ENCODE measurements at places on chromosomes 16 and 17.

- no peak for DNase-seq
Observed at GRCh38 chr17:72093707-72094106, 27.1 kb upstream of the SOX9 start.

- DNase-seq = no peak
Observed at GRCh38 chr16:88375996-88376834, 6.5 kb upstream of the ZNF469 start.

- DNase-seq = no peak
Observed at GRCh38 chr17:19986941-19987861, 9.6 kb upstream of the AKAP10 start.

- DNase-seq = peak; percentile 8
Observed at GRCh38 chr17:65332375-65332774, 195.2 kb downstream of the RGS9 start.

DNA sequence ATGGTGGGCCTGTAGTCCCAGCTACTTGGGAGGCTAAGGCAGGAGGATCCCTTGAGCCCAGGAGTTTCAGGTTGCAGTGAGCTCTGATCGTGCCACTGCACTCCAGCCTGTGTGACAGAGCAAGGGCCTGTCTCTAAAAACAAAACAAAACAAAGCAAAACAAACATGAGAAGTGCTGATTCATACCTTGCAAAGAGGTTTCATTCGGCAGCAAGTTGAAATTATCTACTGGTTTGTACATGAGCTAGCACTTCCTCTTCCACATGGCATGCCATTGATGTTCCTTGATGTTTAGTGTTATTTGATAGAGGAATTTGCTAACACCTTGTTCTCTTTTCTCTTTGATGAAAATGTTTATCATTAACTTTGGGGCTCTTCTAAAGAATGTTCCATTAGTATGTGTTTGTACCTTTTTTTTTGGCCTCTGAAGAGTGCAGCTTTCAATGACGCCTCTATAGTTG, 50.6 kb downstream of the SPECC1 start:
- DNase-seq = peak; percentile 47

DNA sequence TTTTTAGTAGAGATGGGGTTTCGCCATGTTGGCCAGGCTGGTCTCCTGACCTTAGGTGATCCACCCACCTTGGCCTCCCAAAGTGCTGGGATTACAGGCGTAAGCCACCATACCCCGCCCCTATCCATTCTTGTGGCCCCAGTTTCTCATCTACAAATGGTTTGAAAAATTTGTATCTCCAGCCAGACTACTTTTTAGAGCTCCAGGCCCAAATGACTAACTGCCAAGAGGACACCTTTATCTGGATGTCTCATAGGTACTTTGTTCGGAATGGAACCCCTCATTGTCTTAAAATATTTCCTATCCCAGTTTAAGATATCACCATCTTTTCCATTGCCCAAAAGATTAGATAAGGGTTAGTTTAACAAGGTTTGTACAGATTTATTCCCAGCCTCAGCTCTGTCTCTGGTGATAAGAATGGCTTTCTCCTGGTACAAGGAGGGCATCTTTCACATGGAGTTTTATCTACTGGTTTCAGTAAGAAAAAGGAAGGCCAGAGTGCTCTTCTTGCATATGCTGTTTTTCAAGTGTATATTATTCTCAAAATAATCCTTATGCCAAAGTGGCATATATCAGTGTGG, 4.9 kb upstream of the CDC27 start:
- DNase-seq = no peak

DNA sequence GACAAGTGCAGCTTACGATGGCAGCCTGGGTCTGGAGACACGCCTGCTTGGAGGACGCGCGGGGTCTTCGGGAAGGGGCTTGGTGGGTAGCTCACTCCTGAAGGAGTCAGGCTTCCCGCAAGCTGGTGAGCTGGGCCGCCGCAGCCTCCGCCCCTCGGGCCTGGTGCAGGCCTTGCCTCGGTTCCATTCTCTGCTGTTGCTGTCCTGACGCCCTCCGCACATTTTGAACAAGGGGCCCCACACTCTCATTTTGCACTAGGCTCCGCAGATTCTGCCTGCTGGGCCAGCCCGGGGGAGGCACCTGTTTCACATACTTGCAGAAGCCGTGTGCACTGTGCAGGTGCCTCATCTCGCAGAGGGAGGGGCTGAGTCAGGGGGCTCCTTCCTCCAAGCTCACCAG, 31.9 kb upstream of the CBX4 start:
- DNase-seq = no peak

DNA sequence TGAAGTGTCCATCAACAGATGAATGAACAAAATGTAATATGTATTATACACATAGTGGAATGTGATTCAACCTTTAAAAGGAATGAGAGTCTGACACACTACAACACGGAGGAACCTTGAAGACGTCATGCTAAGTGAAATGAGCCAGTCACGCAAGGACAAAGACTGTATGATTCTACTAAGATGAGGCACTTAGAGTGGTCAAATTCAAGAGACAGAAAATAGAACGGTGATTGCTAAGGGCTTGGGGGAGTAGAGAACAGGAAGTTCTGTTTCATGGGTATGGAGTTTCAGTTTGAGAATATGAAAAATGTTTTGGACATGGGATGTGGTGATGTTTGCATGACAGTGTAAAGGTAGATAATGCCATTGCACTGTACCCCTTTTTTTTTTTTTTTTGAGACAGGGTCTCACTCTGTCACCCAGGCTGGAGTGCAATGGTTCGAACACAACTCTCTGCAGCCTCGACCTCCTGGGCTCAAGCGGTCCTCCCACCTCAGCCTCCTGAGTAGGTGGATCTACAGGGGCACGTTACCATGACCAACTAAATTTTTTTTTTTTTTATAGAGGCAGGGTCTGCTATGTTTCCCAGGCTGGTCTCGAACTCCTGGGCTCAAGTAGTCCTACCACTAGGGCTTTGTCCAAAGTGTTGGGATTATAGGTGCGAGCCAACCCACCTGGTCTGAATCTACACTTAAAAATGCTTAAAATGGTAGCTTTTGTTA, 2.9 kb upstream of the CCDC102A start:
- DNase-seq = no peak

DNA sequence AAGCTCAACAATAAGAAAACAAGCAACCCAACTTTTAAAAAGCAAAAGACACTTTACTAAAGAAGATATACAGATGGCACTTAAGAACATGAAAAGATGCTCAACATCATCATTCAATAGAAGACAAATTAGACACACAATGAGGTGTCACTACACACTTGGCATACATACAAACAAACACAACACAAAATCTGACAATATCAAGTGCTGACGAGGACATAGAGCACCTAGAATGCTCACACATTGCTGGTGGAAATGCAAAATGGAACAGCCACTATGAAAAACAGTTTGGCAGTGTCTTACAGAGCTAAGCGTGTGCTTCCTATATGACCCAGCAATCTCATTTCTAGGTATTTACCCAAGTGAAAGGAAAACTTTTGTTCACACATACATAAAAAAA, 18.9 kb downstream of the RPRML start:
- DNase-seq = no peak

DNA sequence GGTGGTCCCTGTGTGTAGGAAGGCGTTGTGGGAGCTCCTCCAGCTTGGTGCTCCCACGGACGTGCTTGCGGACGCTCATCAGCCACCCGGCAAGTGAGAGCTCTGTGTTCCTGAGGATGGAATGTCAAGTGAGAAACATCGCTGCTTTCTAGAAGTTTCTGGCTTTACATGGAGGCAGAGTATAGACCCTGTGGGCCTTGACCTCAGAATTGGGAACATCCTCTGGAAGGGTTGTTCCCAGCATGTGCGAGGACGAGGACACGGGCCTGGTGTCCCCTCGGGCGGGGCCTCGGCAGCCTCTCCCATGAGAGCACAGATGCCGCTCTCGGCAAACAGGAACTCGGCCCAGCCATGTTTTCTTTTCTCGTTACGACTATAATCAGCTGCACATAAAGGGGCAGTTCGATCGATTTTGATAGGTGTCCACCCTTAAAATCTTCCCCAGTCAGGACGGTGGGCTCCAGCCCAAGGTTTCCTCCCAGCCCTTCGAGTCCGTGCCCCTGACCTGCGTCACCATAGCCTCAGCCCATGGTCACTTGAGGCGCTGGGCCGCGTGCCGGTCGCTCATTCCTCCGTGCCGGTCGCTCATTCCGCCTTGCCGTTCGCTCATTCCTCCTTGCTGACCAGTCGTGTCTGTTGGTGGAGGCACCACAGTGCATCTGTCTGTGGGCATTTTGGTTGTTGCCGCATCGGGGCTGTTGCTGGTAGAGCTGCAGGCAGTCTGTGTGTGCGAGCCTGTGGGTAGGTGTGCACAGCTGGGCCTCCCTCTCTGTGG, 91.3 kb upstream of the ZNF750 start:
- no peak for DNase-seq

- no peak for DNase-seq
Observed at GRCh38 chr16:56261656-56262055, 70.4 kb downstream of the GNAO1 start.

DNA sequence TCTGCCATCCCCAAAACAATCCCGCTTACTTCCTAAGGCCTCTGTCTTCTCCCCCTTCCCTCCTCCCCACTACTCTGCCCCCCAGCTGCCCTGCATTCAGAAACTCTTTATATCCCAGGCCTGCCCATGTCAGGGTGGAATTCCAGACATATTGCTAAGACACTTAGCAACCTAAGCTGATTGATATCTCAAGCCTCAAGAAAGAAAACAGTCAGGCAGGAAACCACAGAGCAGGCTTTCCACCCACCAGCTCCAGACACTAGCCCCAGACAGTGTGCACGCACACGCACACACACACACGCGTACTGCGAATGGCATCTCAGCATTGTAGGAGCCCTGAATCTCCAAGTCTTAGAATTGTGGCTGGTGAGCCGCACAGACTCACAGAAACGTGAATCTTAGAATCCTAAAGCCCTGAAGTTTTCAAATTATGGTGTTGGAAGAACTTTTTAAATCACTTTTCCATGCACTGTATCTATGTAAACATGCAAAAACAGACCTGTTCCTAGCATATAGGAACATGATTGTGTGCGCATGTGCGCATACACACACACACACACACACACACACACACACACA, 8.8 kb upstream of the LPCAT2 start:
- DNase-seq = peak; percentile 98

DNA sequence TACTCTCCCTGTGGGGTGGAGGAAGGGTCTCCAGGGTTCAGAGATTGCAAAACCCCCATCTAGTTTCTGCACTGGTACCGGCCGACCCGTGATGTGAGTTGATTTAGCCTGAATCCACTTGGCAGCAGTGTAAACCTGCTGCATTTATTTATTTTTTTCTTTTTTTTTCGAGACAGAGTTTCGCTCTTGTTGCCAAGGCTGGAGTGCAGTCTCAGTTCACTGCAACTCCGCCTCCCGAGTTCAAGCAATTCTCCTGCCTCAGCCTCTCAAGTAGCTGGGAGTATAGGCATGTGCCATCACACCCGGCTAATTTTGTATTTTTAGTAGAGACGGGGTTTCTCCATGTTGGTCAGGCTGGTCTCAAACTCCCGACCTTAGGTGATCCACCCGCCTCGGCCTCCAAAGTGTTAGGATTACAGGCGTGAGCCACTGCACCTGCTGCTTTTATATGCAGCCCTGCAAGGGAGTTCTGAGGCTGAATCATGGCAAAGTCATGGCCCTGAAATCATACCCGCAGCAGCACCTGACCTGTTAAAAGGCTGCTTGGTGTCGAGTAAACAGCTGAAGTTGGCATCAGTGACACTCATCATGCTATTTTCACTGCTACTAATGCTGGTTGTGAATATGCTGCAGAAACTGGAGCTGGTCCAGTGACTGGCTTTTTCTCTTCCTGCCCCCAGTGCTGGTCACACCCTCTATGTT, 21.4 kb downstream of the DEXI start:
- DNase-seq = no peak

DNA sequence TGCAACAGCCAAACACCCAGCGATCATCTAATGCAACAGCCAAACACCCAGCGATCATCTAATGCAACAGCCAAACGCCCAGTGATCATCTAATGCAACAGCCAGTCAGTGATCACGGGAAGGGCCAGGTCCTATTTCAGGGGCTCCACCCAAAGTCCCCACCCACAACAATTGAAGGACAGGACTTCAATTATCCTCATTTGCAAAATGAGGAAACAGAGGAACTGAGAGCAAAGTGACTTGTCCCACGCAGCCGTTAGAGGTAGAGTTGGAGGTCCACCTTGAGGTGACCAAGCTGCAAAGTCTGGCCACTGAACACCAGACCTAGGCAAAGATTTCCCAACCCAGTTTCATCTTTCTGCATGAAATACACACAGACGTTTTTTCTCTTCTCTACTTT, 3.7 kb downstream of the ZG16B start:
- no peak for DNase-seq

DNA sequence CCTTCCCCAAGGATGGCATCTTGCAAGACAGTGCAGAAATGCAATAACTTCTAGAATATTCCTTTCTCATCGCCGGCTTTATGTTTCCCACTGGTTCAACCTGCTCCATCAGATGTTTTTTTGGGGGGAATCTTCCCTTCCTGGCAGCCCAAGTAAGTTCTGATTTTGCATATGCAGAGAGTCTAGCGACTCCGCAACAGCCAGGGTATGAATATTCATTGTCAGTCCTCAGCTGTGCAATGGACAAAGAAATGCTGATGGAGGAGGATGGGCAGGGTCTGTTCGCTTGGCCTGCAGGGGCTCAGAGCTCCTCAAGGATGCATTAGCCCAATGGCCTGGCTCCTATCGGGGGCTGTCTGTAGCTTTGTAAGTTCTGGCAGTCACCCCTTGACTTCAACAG, 358.8 kb upstream of the CCL2 start:
- DNase-seq = no peak

DNA sequence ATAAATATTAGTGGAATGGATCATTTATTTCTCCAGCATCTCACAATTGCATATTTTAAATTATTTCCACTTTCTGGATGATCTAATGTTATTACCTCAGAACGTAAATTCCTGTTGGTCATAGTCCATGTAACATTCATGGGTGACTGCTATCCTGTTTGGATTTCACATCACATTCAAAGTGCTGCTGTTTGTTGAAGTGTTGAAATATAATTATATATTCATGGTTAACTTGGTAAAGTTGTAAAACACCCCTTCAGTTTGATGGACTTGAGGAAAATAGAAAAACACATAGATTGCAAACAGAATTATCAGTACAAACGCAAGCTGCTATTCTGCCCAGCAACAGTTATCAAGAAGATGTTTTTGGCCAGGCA, 59.6 kb downstream of the TANGO6 start:
- DNase-seq = no peak

DNA sequence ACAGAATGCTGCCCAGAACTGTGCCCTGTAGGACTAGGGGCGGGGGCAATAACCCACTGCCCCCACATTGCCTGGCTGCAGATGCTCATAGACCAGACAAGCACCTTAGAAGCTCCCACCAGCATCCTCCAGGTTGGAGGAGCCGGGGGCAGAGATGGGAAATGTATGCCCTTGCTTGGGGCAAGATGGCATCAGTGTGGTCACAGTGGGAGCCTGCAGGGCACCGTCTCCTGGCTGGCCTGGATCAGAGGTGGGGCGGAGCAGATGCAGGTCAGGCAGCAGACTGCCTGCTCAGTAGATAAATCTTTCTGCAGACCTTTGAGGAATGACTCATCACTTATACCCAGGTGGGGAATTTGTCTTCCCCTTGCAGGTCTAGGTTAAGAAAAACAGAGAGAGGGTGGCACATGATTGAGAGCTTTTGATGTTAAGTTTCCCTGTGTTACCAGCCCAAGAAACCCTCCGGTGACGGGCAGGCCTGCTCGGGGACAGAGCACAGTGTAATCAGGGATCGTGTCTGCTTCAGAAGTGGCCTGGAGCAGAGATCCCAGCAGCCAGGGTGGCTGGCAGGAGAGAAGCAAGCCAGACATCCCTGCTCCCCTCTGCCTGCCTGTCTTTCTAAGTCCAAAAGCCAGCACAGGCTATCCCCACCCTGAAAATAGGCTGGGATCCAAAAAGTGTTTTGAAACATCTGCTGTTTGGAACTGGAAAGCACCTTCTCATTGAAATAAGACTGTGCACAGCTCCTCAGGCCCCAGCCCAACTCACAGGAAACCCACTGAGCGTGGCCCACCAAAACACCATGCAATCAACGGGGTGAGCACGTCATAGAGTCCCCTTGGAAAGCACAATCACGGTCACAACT, 50.7 kb upstream of the RPL38 start:
- DNase-seq = no peak
